Neural crest cell (in vitro differentiated cells): ENCODE measurements at places on chromosomes 3 and 15.

- no peak for DNase-seq
These were observed 132.7 kb downstream of the EEFSEC start for GRCh38 chr3:128285967-128286321.

DNA sequence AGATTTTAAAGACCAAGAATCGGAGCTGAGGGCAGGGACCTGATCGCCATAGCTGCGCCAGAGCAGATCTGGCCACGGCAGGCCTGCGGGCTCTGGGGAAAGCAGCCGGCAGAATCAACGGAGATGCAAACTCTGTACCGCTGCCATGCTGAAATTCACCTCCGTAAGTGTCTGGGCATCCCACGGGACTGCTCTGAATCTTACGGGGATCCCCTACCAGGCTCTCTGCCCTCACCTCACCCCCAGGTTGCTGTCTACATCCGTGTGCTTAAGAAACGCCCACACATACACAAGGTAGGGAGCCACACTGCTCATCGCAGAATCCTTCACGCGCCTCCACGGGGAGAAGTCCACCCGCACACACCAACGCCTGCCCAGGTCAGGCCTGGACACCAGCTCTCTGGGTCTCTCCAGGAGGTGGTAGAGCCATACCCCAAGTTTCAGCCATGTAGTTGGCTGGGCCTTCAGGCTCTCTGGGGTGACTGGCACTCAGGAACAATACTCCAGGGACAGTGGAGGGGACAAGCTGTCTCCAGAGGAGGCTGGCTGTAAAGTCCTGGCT is 33.5 kb downstream of the FAM174B start:
- no peak for DNase-seq

- no peak for DNase-seq
These were observed 7.8 kb upstream of the SUMF1 start for GRCh38 chr3:4474683-4475490.

DNA sequence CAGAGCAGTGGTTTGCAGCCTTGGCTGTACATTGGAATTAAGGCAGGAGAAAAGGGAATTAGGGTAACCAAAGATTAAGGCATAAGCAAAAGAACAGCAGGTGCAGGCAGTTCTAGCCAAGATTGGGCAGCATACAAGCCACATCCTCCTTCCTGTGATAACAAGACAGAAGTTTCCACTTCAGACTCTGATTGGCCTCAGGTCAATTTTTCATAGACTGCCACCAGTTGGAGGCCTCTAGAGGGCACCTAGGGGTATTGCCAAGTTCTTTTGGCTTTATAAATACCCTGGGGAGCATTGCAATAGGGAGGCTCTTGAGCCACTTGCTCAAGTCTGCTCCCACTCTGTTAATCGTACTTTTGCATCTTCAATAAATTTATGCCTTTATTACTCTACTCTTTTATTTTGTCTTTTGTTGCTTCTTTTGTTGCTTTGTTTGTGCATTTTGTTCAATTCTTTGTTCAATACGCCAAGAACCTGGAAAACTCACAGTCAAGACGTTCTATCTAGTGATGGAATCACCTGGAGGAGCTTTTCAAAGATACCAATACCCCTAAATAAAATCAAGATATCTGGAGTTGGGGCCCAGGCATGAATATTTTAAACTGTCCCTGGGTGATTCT is 32.2 kb upstream of the FMN1 start:
- DNase-seq, result no peak

- no peak for DNase-seq
These were observed 15.0 kb downstream of the SCG5 start for GRCh38 chr15:32656496-32656895.

GRCh38 chr3:45749880-45750279 is 46.5 kb downstream of the SLC6A20 start:
- DNase-seq, result no peak

DNA sequence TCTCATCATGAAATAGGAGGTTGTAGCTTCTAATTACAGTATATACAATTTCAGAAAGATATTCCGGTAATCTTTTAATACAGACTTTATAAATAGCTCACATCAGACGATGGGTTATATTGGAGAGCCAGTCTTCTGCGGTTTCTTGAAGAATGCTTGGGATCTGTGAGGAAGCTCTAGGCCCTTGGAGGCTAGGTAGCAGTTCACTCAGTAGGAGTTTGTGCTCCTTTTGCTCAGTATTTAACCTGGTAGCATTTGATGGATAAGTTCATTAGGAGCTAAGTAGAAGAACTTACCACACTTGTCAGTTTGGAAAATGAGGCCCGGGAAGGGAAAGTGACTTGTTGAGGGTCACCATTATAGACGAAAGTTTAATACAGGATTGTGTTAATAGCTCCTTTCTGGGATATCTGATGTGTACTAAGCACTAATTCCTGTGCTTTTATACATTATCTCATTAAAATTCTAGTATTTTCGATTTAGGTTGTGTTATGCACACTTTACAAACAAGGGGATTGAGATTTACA is 2.8 kb downstream of the FNDC3B start:
- no peak for DNase-seq

DNA sequence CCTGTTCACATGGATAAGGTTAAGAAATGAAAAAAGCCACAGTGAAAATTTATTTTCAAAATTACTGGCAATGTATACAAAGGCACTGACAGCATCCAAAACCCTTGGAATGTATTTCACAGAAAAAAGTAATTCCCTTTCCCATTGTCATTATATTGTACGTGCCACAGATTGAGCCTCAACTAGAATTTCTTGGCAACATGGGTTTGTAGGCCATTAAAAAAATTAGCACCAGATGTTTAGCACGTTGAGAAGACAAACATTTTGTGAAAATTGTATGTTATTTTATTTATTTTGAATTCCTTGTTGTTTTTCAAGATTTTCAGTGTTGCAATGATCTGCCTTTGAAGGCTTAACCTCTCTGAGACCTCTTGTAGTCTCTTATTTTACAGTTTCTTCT is 76.3 kb upstream of the EPHB3 start:
- no peak for DNase-seq

DNA sequence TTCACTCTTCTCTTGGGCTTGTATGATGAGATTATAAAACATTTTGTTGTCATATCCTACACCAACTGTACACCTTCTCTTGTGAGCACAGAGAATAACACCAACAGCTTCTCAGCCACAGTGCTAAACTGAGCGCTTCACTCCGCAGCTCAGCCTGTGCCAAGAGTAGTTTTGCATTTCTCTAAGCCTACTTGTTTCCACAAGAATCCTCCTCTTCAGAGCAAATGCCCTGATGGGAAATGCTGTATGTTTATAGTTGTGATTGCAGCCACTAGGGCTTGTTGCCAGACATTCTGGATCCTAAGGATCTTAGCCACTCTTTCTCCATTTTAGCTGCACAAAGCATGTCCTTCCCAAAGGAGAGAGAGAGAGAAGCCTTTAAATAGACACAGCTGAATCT is 138.8 kb upstream of the PLXND1 start:
- no peak for DNase-seq

DNA sequence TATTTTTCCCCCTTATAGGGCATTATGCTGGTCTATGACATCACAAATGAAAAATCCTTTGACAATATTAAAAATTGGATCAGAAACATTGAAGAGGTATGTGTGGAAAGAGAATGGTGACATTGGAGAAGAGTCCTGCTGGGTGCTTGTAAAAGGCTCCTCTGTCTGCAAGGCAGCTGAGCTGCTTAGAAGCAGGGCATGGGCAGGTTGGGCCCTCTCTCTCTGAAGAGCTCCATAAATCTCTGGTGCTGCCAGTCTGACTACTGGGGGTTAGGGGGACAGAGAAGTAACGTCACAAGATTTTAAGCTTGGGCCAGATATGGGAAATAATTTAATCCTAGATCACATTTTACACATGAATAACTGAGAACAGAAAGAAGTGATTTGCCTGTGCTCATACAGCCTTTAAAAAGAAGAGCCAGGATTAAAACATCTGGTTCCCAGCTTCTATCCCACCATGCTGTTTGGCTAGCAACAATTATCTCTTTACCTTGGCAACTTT is 21.9 kb upstream of the APH1B start:
- no peak for DNase-seq

DNA sequence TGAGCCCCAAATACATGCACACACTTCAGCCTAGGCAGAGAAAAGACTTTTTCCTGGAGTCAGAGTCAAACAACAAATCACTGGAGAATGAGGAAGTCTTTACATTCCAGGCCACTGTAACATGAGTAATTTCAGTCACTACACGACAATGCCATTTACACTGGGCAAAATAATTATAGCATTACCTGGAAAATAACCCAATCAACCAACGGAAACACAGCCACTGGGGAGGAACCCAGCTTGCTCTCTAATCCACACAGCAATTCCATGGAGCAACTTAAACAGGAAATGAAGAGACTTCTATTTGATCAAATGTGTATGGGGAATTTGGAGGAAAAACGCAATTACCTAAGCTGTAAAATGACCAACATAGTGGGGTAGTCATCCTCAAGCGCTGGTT is 15.2 kb downstream of the FSTL1 start:
- no peak for DNase-seq

DNA sequence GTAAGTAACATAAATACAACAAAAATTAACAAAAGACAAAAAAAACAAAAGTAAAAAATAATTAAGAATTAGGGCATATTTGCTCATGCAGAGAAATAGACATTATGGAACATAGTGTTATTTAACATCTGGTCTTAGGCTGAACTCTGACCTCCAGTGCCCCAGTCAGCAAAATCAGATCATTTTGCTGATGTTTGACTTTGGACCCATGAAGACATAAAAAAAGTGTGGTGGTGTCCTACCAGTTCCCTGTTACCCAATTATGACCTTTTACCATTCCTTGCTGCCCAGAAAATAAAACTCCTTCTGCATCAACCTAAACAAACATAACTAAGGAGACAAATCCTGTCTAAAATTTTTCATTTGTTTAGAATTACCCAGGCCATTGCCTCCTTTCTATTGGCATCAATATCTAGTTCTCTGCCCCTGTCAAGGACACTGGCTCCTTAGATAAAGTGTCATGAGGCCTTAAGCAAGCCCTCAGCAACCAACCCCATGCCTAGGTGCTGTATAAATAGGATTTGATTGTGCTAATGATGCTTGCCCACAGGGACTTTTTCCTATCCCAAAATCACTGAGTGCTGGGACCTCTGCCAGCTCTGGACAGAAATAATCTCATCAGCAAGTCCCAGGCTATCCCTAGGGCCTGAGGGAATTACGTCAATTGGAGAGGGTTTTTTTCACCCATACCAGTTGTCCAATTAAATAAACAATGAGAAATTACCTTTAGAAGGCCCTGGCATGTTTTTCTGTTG is 334.5 kb upstream of the UMPS start:
- no peak for DNase-seq

- DNase-seq, result no peak
These were observed 102.9 kb downstream of the SRGAP3 start for GRCh38 chr3:9146367-9147071.

DNA sequence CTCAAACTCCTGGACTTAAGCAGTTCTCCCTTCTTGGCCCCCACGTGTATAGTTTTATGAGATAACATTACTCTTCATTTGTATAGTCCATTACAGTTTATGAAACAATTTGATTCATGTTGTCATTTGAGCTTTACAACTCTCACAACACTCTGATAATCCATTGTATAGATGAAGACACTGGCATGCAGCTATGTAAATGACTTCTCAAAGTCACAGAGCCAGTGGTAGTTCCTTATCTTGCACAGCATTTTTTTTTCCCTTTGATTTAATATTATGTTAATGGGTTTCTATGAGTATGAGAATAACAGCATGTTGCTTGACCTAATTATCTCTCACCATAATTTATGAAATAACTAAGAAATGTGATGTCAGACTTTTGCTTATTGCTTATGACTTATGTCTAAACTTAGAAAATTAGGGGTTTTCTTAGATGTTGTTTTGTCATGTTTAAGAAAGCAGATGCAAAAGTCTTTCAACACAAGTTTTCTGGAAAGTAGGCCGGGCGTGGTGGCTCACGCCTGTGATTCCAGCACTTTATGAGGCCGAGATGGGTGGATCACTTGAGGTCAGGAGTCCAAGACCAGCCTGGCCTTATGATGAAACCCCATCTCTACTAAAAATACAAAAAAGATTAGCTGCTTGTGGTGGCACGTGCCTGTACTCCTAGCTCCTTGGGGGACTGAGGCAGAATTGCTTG is 13.3 kb downstream of the VPS8 start:
- no peak for DNase-seq

- no peak for DNase-seq
These were observed 1.3 kb downstream of the SRP14 start for GRCh38 chr15:40037721-40038120.

DNA sequence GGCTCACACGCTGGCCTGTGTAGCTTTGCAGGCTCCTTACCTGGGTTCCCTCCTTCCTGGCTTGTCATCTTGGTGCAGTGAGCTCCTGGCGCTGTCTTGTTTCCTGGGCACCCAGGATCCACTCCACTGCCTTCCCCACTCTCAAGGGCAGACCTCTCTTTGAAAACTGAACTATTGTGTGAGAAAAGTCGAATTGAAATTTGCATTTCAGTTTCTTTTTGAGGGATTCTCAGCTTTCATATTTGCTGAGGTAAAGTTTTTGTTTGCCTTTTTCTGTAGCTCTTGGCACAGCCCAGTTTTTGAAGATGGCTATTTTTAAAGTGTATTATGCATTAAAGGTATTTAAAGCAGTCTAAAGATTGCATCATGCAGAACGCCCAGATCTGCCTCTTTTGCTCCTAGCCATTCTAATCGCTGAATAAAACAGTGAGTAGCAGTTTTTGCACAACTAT is 70.1 kb downstream of the CCK start:
- DNase-seq, result no peak

DNA sequence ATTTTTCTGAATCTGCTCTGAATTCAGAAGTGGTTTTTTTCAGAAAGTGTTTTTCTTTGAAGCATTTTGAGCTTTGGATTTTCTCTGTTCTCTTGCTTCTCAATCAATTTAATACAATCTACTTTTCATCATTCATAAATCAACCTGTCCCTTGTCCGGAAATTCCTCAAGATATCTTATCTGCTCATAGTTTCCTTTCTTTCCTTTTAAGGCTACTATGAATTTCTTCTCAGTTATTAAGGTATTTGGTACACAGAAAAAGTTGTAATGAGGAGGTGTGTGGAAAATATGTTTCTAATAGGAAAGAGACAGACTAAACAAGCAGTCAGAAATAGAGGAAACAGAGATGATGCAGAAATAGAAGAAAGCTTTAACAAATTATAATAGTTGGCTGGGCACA is 14.4 kb downstream of the CGGBP1 start:
- DNase-seq, result no peak

- no peak for DNase-seq
These were observed 504 bp downstream of the ABHD2 start for GRCh38 chr15:89088605-89089315.

- DNase-seq, result no peak
These were observed 72.9 kb downstream of the ANXA2 start for GRCh38 chr15:60324706-60325438.

DNA sequence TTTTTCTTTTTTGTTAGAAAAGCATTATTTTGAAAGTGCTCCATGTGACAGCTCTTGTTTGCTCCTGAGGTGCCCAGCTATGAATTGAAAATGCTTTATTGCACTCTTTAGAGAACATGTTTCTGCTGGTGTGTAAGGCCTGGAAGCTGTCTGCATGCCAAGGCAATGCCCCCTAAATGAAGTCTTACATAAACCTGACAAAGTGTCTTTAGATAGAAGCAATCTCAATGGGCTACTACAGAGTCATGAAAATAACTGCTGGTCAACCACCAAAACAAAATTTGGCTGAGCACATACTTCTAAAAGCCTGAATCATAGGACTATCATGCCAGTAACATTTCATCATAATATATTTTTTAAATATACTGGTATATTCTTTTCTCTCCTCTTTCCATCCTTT is 178.7 kb downstream of the THRB start:
- DNase-seq, result no peak

GRCh38 chr15:61185759-61186158 is 43.3 kb downstream of the RORA start:
- DNase-seq, result no peak
